ENCODE measurements at places on chromosomes 2 and 18.

DNA sequence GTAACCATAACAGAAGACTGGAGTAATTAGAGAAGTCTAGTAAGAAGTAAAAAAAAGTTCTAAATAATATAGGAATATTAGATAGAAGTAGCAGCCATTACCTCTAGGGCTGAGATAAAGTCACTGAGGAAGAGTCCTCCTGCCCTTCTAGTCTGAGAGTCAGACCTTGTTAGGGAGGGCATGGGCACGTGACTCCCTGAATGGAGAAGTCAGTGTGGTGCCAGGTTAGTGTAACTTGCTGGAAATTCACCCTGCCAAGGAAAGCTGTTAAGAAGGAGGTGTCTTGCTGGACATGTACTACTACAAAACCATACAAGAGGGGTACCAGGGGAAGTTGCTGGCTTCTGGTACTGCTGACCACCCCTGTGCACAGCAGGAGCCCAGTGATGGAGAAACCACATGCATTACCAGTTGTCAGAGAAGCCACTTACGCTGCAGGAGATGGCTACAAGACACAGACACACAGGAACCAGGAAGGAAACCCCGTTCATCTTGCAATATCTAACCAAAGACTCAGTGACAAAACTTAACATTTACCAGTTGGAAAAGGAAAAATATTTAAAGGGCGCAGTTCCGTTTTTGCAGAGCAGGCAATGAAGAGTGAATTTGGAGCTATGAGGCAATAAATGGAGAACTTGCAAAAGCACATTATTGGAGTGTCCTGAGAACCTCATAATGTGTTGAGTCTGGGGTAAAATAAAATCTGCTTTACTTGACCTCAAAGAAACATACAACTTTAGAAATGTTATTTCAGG is 77.2 kb upstream of the TLK1 start:
- no peak for DNase-seq

- DNase-seq = no peak
Measured at GRCh38 chr2:224257156-224257555, 144.8 kb downstream of the FAM124B start.

DNA sequence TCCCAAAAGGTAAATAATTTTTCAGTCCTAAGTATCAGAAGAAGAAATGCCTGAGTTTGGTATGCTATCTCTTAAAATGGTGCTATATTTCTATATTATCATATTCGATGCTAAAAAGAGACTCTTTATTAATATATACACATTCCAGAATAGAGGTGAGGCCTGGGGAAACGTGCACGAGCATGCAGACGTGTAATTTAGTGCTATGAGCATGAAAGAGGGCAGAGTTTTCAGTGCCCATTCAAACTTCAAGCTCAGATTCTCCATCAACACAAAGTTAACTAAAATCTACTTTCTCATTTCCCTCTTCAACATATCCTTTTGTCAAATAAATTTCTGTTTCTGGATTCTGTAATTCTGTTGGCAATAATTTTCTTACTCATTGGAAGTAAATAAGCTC is 5.7 kb upstream of the COBLL1 start:
- no peak for DNase-seq

GRCh38 chr2:211946960-211947359 is 591.6 kb downstream of the ERBB4 start:
- DNase-seq = no peak

GRCh38 chr2:111139637-111140317 is 19.1 kb downstream of the BCL2L11 start:
- DNase-seq = no peak

- DNase-seq = no peak
Measured at GRCh38 chr2:22801071-22801470, 583.9 kb upstream of the KLHL29 start.

DNA sequence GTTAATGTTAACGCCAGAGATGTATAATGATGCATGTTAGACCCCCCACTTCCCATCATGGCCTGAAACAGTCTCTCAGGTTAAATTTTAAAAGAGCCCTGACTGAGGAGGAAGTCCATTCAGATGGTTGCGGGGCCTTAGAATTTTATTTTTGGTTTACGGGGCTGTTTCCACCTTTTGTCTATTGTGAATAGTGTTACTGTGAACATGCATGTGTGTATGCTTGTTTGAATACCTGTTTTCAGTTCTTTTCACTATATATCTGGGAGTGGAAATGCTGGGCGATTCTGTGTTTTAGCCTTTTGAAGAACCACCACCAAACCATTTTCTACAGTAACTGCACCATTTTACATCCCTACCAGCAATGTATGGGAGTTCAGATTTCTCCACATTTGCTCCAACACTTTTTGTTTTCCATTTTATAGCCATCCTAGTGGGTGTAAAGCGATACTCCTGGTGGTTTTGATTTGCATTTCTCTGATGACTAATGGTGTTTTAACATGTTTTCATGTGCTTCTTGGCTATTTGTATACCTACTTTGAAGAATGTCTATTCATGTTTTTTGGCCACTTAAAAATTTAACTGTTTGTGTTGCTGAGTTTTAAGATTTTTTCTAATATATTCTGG is 133.0 kb downstream of the MYO3B start:
- no peak for DNase-seq

GRCh38 chr2:99841749-99842148 is 300.6 kb downstream of the AFF3 start:
- DNase-seq = no peak

DNA sequence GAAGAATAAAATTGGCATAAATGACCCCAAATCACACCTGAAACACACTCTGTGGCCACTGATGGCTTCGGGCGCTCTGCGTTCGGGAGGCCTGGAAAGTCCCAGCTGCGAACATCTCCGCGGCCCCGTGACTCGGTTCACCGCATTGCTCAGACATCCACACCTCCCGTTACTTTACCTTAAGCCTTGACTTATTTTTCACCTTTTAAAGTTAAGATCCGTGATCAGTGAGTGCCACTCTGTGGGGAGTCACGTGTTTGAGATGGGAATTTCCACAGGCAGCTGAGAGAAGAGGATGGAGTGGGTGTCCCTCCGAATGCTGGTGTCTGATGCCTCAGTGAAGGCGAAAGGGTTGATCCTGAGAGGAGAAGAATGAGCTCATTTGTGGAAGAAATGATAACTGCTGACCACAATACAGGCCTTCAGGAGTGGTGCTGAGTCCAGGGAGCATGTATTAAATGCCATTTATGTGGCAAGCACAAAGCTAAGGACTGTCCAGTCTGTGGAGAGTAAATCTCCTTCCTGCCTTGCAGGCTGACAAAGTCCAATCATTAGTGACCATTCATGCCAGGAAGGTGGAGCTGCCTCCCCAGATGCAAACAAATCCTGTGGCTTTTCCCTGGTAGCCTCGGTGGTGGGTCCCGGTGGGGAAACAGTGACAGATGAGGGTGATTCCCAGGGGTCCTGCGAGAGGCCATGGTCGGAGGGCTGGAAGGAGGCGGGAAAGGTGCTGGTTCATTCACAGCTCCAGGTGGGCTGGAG is 168.8 kb downstream of the RTP5 start:
- no peak for DNase-seq

- DNase-seq = peak; percentile 91
Measured at GRCh38 chr2:149994057-149994728, 406.6 kb upstream of the MMADHC start.

DNA sequence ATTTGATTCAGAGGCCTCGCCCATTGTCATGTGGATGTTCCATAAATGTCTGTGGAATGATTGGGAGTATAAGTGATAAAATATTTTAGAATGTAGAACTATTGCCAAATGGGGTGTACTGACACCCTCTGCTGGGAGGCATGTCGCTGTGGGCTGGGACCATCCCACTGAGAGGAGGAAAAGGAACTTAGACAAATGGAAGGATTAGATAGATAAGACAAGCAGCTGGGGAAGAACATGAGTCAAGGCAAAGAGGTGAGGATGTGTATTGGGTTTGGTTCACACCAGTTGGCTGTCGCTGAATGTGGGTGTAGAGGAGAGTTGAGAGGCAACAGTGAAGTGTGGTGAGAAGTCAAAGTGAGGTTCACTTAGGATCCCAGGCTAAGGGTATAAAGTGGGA is 4.0 kb downstream of the C2orf74 start:
- no peak for DNase-seq

- no peak for DNase-seq
Measured at GRCh38 chr2:177983183-177983788, 89.3 kb downstream of the PDE11A start.

- DNase-seq = no peak
Measured at GRCh38 chr2:120464448-120464931, 118.6 kb downstream of the INHBB start.

GRCh38 chr2:12704378-12704777 is 12.4 kb upstream of the TRIB2 start:
- DNase-seq = no peak

- DNase-seq = no peak
Measured at GRCh38 chr2:218284106-218284811, 8.0 kb downstream of the TMBIM1 start.

GRCh38 chr18:70207181-70207580 is 1.7 kb upstream of the RTTN start:
- no peak for DNase-seq

- no peak for DNase-seq
Measured at GRCh38 chr2:241843321-241844065, 15.2 kb downstream of the PDCD1 start.

- no peak for DNase-seq
Measured at GRCh38 chr2:204898928-204899640, 353.8 kb downstream of the PARD3B start.

DNA sequence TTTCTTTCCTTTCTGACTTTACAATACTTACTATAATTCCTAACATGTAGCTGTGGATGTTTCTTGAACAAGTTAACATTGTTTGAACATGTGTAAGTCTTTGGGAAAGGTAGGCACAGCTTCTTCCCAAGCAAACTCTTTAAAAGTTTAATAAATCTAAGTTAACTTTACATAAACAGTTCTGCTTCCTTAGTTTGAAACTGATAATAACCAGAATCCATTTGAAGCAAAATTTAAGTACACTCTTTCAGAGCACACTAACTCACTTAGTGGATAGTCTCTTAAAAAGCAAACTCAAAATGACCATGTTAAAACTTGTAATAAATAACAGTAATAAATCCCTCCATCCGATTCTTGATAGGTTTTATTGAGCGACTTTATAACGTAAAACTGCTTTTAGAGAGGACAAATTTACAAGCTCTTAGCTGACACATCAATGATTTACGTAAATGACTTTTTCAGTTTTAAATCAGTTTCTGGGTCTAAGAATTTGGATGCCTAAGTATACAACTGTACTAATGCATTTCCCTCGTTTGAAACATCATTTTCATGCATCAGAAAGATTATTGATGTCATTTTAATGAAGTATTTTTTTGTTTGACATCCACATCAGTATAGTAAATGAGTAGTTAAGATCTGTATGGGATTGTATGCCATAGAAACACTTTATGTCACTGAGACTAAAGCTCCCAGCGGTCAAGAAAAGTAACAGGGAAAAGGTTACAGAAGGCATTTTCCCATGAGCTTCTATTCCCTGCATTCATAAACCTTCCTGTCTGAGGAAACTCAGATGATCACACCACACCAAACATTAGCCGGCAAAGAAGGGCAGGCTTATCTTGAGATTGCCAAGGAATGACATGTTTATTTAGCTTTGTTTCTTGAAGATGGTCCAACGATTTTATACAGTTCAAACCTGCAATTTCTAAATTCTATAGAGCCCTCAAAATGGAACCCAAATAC is 67.5 kb downstream of the PDE1A start:
- no peak for DNase-seq

DNA sequence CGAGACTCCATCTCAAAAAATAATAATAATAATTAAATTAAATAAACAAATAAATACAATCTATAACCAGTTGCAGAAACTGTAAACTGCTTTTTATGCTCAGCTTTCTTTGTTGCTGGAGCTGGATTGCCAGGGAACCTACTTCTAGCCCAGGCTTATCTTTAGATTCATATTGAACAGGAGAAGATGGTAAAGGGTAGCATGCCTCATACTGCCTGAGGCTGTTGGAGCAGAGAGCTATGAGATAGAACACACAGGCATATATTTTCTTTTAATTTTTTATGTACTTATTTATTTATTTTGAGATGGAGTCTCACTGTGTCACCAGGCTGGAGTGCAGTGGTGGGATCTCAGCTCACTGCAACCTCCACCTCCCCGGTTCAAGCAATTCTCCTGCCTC is 28.7 kb upstream of the EML4 start:
- DNase-seq = no peak

DNA sequence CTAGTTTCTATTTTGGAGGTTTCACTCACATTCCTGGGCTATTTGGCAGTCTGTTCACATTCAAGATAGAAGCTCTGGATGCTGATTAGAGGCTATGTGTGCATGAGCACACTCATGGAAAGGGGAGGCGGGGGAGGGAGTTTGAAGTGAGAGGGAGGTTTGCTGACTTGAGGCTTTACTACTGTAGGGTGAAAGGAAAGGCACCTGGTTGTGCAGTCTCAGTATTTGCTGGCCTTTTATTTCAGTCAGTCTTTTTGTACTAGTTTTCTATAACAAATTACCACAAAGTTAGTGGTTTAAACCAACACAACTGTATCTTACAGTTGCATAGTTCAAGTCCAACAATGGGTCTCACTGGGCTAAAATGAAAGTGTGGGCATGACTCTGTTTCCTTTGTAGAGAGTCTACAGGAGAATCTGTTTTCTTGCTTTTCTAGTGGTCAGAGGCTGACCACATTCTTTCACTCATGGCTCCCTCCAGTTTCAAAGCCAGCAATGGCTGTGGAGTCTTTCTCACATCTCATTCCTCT is 47.7 kb upstream of the NR4A2 start:
- no peak for DNase-seq

DNA sequence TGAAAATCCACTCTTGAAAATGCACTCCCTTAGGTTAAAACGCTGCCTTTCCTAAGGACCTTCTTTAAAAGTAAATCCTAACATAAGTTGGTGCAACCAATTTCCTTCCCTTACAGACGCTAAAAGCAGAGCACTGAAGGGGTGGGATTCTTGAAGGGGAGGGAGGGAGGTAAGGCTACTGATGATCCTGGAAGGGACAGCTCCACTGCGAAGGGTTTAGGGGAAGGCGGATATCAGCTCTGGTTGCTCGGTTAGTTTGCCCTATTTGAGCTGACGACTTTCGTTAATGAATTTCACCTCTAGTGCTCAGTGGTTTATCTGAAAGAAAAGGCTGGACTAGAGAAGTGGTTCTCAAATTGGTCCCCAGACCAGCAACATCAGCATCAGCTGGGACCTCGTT is 49.7 kb upstream of the SIGLEC15 start:
- DNase-seq = no peak

GRCh38 chr2:37625796-37626571 is 45.5 kb downstream of the CDC42EP3 start:
- DNase-seq = no peak

DNA sequence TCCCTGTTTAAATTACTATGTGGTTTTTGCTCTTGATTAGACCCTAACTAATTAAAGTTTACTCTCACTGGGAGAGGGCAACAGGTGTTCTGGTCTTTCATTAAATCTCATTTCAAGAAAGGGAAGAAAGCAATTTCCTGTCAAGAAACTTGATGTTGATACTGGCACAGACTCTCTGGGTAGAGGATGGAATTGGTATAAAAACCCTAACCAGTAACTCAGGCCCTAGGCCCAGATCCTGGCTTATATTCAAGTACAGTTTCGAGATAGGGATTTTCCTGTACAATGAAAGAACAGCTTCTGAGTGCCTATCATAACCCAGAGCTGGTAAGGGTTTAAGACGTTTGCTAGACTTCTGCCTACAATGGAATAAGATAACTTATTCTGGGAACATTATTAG is 61.6 kb upstream of the ACYP2 start:
- DNase-seq = no peak

- no peak for DNase-seq
Measured at GRCh38 chr2:46376586-46376985, 79.4 kb downstream of the EPAS1 start.

GRCh38 chr2:673615-674320 is 3.4 kb downstream of the TMEM18 start:
- peak; percentile 25 for DNase-seq

Measured in AG09309 (cell line).